ENCODE measurements at places on chromosomes 5 and 9.

DNA sequence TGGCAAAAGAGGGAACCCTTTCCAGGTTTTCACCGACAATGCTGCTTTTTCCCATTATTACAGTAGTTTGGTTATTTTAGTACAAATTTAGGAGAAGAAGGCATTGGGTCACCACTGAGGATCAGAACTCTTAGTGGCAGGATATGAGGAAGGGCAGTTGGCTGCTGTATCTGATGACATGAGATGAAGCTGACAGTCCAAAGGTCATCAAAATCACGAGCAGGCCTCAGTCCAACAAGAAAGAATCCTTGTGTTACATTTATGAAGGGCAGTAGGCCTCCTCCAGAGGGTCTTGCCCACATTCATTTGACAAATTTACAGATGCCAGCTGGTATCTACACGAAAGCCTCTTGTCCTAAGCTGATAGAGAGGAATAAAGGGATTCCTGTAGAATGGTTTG lies 49.5 kb upstream of the COL15A1 start:
- no peak for DNase-seq

GRCh38 chr5:56101180-56101579 lies 106.4 kb upstream of the IL6ST start:
- DNase-seq, result no peak

DNA sequence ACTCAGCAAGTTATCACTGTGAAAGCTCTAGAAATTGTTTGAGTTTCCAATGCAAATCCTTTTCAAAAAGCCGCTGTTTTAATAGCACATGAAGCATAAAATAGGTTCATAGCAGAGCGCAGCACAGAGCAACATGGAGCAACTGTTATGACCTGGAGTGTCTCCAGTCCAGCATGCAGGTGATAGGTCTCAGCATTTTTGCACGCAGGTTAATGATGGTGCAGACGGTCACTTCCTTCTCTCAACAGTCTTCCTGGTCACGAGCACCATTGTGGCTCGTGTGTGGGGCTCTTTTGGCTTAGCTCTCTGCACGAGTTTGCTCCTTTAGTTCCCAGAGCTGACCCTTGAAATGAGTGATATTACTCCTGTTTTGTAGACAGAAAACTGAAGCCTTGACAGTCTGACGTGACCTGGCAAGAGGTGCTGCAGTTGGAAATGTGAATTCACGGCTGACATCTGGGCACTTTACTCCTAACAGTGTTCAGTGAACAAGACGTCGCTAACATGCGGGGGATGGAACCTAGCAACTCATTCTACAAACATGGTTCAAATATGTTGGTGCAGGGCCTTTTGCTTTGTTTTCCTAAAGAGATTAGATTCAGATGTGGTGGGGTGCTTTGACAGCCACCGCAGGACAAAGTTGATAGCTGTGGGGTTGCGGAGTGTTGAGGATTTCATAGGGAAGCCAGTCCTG lies 10.0 kb downstream of the TENT4A start:
- no peak for DNase-seq

DNA sequence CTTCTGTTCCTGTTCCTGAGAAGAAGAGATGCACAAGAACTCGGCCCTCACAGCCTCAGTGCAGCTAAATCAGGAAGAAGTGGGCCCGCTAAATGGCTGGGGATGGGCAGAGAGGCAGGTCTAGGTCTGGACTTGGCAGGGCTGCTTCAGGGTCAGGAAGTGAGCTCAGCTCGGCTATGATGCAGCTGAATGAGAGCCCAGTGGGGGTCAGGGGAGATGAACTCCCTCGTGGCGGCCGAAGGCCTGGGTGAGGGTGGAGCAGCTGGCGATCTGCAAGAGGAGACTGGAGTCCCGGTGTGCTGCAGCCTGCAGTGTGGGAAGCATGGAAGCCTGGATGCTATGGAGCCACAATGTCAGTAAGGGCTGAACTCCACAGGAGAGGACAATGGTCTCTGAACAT lies 466.2 kb downstream of the SPOCK1 start:
- DNase-seq, result no peak

DNA sequence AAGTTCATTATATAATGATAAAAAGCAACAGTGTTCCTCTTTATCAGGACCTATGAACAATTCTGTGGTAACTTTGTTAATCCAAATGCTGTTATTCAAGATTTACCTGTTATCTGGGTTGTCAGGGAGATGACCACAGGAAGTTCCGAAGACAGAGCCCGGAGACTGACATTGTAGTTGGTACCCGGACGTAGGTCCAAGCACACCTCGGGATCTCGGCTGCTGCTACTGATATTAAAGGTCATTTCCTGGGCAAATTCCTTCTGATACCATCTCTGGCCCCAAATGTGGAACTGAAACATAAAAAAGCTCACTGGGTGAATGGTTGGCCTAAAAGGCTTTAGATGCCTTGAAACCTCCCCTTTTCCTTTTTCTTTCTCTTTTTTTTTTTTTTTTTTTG lies 96.7 kb downstream of the SUSD1 start:
- no peak for DNase-seq

- DNase-seq, result no peak
These were observed 2.7 kb downstream of the MLLT3 start for GRCh38 chr9:20619487-20620200.

GRCh38 chr9:2641033-2641432 lies 19.4 kb downstream of the VLDLR start:
- DNase-seq, result no peak

GRCh38 chr5:123294544-123294943 lies 128.7 kb downstream of the CEP120 start:
- DNase-seq, result no peak

DNA sequence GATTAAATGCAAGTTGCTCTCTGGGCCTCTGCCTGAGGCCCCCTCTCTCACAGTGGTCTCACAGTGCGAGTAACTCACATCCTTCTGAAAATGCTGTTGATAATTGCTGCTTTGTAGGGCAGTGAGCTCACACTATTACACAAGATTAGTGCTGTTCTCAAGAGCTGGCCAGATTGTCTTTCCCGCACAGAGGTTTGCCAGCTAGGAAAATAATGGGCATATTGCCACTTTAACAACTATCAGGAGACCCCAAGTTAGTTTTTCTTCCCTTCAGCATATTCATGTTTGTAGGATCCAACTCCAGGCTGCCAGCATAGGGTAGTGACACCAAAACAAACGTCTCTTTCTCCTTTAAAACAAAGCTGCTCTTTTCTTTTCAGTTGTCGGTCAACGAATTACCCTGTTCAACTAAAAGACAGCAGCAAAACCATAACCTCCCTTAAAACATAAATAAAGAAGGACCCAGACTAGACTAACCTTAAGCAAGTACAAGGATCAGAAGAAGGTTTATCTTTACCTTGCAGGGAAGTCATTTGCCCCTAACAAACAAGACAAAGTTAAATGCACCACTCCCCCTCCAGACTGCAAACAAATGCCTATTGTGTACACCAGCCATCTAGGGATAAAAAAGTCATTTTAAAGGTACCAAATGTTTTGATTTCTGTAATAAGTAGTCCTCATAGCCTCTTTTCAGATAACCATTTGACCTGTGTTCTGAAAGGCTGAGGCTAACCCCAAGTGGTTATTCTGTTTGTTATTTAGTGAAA lies 91.4 kb downstream of the VCAN start:
- no peak for DNase-seq

GRCh38 chr5:2740876-2741555 lies 10.5 kb downstream of the IRX2 start:
- no peak for DNase-seq

DNA sequence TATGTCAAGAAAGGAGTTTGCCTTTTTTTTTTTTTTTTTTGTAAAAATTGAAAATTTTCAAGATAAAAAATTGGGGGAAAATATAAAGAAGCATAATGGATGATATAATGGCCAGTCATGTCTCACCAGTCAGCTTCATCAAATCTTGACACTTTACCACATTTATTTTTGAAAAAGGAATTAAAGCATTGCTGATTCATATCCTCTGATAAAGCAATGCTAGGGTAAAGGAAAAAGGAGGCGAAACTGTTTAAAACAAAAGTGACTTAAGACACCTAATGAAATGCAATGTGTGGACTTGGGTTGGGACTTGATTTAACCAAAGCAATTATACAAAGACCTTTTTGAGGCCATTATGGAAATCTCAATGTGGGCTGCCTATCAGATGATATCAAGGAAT lies 208.5 kb downstream of the ARHGAP26 start:
- no peak for DNase-seq

DNA sequence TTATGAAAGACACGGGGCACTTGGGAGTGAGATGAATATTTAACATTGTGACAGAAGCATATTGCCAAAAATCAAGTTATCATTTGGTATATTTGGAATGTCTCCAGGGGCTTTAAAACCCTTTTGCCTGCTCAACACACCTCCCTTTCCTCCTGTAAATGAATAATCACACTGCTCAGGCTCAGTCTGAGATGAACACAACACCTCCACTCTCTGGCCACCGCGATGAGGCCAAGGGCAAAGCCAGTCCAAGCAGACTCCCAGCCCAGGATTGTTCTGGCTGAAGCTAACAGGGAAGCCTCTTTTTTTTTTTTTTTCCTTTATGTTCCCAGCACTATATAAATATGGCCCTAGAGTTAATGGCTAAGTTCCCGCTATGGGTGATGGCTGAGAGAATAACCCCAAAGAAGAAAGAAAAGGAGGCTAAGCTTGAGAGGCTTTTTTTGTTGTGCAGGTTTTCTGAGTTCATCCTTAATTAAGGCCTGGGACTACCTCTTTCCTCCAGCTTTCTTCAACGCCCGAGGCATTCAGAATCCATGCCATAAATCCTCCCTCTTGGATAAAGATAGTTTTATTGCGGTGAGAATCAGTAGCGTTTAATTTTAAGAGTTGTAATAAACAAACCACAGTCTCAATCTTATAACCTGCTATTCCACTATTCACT lies 10.5 kb upstream of the ERAP1 start:
- no peak for DNase-seq

- DNase-seq, result no peak
These were observed 15.0 kb downstream of the TENT4A start for GRCh38 chr5:6728011-6728794.

GRCh38 chr5:132459983-132460838 lies 30.4 kb downstream of the IRF1 start:
- DNase-seq, result no peak

DNA sequence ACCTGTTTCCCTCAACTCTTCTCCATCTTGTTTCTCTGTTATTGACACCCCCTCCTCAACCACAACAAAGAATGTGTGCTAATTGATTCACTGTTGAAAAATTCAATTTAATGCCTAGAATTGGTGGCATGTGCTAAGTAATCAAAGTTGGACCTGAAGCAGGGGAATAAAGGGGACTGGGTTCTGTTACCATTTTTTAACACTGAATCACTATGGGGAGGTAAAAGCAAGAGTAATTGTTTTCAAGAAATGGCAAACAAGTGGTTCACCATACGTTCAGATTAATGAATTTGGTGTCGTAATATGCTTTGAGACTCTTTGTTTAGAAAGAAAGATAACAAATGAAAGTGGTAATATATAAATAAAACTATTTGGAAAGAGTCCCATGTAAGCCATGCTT lies 17.0 kb upstream of the SSBP2 start:
- no peak for DNase-seq

DNA sequence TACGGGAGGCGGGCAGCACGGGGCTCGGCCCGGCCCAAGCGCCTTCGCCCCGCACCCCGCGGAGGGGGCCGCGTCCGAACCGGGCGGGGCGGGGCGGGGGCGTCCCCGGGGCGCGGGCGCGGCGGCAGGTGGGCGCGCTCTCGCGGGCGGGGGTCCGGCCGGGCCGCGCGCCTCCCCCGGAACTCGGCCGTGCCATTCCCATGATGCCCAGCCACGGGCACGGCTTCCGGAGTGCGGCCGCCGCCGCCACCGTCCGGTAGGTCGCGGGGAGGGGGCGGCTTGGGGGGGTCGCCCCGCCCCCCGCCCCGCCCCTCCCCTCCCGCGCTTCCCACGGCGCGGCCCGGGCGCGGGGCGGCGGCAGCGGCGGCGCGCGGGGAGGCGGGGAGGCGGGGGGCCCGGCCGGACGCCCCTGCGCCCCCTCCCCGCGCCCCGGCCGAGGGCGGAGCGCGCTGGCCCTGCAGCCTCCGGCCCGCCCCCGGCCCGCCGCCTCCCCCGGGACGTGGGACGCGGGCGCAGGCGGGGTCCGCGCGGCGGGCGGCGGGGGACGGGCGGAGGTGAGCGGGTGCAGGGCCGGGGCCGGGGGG lies at the start of gene PPP1R26:
Gene PPP1R26 (plus strand): TSS at position 314 of the 584 bp plus-strand sequence. CDS start 4,729 bp downstream, outside the sequence.
- DNase-seq, result no peak

DNA sequence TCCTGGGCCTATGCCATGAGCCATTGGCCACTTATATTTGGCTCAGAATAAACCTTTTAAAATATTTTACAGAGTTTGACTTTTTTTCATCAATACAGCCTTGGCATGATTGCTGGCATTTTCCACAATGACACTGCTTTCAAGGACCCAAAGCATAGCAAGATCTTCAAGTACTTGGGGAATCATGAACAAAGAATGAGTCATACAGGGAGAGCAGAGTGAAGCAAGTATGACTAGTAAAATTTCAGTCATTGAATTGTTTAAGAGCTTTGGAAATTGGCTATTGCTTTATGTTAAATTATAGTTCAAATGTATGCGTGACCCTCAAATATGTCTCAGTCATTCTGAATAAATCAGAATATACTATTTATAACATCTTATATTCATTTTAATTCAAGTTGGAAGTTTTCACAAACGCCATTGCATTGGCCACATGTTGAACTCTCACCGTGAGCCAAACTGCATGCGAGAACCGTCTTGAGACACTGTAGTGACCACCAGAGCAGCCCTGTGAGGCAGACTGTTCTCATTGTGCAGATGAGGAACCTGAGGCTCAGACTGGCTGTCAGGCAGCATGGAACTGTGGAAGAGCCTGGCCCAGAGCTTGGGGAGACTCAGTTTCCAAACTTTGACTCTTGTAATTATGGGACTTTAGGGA lies 52.9 kb downstream of the GDNF start:
- no peak for DNase-seq

DNA sequence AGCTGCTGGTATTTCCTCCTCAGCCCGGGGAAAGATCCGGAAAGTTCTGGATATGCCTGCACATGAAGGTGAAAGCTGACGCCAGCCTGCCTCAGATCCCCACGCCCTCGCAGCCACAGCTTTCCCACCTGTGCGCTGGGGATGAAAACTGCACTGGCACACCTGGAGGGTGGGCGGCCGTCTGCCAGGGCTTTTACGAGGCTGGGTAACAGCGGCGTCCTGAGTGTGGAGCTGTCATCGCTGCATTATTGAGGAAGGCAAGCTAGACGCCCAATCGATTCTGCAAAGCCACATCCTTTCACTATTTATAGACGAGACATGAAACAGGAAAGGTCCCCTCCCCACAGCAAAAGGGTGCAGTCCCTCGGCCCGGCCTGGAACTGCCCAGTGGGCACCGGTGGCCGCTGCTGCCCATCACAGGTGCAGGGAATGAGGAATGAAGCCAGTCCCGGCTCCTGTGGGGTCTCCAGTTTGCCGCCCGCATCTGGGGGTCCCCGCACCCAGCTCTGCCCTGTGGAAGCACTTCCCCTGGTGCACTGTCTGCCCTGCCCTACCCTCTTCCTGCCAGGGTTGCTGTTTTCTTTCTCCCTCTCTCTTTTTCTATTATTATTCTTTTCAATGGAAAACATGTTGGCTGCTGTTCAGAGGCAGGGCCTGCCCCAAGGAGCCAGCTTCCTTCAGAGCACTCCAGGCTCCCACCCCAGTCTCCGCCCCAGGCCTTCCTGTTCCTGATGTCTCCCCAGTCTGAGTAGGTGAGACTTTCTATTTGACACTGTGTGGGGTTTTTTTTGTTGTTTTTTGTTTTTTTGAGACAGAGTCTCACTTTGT lies 7.0 kb downstream of the NOTCH1 start:
- DNase-seq, result no peak
